ENCODE measurements at places on chromosomes 4 and X.

DNA sequence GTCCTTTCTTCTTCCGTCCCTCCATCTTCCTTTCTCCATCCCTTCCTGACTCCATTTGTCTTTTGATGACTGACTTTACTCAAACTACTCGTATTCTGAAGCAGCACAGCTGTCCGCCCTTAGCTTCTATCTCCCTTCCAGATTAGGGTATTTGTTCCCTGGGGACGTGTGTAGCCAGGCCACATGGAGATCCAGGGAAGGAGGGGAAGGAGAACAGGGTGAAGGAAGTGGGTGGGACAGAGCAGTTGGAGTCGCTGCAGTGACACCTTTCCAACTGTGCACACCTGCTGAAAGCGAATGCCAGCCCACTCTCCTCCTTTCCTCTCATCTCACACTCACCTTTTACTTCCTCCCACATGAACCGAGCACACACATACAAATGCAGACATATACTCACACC lies 323.8 kb downstream of the DCTD start:
- DNase-seq: no peak

- no peak for DNase-seq
Measured at GRCh38 chrX:97372001-97372766, 488.5 kb downstream of the RPA4 start.

DNA sequence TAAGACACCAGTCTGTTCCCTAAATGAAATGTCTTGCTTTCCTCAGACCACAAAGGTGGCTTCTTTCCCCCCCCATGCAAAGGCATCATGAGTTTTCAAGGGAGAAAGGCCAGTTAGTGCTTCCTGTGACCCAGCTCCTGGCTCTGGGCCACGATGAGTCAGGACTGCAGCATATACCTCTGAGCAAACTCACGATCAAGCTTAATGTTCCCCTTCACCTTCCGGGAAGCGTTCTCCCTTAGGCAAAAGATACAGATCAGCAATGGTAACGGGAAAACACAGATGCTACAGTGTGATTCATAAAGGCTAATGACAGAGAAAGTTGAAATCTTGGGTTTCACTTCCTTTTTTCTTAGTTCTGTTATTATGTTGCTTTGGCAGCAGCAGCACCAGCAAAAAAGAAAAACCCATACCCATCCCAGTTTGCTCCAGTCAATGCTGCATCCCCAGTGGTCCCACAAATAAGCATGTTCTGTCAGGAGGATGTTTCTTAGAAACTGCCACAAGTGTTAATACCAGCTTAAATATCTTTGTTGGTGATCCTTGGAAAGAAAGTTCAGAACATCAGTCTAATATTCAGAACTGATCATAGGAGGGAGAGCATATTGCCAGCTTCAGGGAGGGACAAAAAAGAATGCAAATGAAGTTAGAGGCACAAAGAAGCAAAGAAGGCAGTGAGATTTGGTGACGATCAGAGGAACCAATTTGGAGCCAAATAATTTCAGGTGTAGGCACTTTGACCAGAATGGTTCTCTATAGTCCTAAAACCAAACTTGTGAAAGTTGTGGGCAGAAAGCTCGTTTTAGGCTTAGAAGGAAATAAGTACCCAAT lies 41.2 kb downstream of the LONRF3 start:
- DNase-seq: no peak

- no peak for DNase-seq
Measured at GRCh38 chrX:154799556-154800348, 5.5 kb downstream of the MPP1 start.

DNA sequence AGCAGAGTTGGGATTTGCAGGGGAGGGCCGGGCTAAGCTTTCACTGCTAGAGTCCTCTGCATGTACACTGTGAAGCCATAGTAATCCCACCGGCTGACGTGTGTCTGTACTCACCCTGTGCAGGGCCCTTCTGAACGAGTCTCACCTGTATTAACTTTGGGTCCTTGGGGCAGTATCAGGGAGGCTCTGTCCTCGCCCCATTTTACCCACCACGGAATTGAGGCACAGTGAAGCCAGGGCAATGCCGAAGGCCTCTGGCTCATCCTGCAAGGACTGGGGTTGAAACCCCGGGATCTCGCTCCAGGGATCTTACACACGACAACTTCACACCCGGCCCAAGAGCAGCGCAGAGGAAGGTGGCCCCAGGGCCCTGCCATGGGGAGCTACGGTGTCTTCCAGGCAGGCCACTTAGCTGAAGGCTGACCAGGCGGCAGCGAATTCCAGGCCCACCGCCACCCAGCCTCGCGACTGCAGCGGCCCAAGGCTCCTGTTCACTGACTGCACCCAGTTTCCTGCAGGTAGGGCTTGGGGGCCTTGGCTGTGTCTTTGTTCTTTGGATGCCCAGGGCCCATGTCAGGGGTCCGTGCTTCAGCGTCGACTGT lies 75.5 kb upstream of the ADRA2C start:
- DNase-seq: no peak

DNA sequence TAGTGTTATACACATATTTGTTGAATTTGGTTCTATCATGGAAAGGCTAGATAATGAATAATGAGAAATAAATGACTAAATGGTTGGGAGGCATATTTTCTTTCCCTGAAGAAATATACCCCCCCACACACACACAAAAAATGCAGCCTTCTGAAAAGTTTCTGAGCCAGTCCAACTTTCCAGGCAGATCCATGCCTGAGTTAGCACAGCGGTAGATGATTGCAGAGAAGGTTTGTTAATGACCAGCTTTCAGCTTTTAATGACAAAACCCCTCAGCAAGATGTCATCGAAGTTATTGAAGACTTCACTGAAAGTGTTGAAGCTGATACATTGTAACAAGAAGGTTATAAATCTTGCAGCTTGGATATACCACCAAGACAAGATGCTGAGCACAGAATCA lies 61.4 kb downstream of the GBA3 start:
- no peak for DNase-seq

GRCh38 chrX:106177106-106177981 lies 9.2 kb downstream of the PWWP3B start:
- no peak for DNase-seq

GRCh38 chr4:17055788-17056187 lies 157.3 kb upstream of the LDB2 start:
- DNase-seq: no peak

DNA sequence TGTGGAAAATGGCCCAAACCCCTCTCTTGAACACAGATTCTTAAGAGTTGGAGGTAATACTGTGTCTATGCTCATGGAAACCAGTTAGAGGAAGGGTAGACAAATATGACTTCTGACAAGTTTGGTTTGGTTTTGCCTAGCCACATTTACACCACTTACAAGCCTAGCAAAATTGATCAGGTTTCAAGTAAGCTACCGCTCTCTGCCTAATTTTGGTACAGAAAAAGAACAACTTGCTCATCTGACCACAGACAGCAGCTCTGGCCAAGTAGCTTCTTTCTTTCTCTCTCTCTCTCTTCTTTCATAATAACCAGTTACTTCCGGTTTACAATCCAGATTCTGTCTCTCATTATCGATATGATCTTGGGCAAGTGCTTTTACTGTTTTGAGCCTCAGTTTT lies 260.0 kb downstream of the GLUD2 start:
- no peak for DNase-seq

- no peak for DNase-seq
Measured at GRCh38 chrX:47174846-47175587, 18.6 kb upstream of the UBA1 start.

Measured in stimulated activated naive CD4-positive, alpha-beta T cell (primary cell).